ENCODE measurements at places on chromosomes 16 and 17.

GRCh38 chr17:55163408-55163807 is 101.4 kb upstream of the HLF start:
- no peak for DNase-seq

DNA sequence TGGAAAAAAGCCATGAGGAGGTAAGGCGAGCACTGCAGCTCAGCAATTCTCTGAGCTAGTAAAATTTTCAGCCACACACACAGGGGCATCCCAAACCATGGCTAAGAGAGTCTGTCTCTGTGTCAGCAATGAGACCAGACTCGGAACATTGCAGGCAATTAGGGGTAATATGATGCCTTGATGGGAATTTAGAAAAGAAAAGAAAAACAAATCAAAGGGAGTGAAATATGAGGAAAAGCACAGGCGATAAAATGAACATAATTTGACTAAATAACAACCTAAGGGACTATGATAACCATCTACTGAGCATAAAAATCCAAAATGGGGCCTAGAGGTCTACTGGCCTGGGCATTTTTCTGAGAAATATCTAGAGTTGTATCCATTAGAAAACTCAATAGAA is 546.0 kb upstream of the PSMD7 start:
- no peak for DNase-seq

GRCh38 chr17:11241611-11242226 is 706 bp downstream of the SHISA6 start:
- DNase-seq: peak; percentile 63

GRCh38 chr16:80274576-80275191 is 266.1 kb upstream of the DYNLRB2 start:
- no peak for DNase-seq

- DNase-seq: no peak
Observed at GRCh38 chr16:83308414-83308813, 499.4 kb upstream of the HSBP1 start.

- DNase-seq: no peak
Observed at GRCh38 chr16:53457670-53458069, 23.4 kb downstream of the RBL2 start.

DNA sequence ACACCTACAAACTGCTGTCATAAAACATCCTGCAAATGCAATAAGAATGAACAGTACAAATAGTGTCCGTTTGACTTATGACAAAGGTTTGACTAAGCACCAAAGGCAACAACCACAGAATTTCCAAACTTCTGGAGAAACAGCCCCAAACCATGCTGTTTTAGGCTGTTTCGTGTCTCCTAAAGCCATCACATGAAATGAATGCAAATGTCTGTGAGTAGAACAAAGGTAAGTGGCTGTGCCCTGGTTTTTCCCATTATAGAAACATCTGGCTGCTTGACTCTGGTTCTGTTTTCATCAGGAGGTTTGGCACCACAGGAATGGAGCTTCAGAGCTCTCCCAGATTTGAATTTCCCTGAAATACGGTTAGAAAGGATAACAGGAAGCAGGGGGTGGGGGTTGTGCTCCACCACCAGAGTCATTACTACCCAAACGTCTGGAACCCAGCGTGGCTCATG is 4.6 kb upstream of the EMP2 start:
- no peak for DNase-seq

DNA sequence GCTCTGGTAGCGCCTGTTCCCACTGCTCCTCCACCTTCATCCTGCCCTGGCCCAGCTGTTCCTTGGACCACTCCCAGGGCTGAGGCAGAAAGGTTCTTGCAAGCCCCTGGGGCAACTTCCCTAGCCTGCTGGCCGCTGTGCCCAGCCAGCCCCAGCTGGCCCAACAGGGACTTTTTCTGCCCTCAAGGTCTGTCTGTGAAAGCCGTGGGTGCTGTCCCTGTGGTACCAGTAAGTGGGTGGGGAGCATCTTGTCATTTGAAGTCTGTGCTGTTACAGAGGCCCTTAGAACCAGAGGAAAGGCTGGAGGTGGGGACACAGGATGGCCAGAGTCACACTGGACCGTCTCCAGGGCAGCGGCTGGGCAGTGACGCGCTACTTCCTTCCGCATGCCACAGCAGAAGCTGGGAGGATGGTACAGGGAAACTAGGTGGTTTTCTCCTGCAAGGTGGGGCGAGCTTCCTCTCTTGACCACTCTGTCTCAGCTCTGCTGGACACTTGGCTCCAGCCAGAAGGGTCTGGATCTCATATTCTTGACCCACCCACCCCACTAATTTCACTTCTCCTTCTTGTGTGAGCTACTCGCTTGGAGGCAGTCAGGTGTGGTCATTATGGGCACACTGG is 87.8 kb downstream of the PLCG2 start:
- DNase-seq: no peak

GRCh38 chr17:41061964-41062363 is 2.0 kb upstream of the KRTAP2-3 start:
- no peak for DNase-seq

- DNase-seq: no peak
Observed at GRCh38 chr17:58985367-58985766, 121.3 kb downstream of the TRIM37 start.

GRCh38 chr17:74177018-74177450 is 26.4 kb upstream of the RPL38 start:
- no peak for DNase-seq

GRCh38 chr17:77441940-77442339 is 301.2 kb downstream of the SEC14L1 start:
- DNase-seq: no peak

DNA sequence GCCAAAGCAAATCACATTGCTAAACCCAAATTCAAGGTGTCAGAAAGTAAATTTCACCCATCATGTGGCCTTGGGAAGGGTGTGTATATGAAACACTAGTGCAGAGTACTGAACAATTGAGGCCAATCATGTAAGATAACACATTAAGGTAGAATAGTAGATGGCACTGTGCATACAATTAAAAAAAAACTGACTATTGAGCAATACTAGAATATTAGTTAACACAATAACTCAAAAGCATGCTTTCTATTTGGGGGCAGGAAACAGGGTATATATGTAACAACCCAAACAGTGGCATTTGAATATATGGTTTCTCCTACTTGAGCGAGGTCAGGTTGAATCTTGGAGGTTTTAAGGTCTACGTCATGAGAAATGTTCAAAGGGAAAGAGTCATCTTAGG is 63.0 kb upstream of the DYNLRB2 start:
- no peak for DNase-seq

DNA sequence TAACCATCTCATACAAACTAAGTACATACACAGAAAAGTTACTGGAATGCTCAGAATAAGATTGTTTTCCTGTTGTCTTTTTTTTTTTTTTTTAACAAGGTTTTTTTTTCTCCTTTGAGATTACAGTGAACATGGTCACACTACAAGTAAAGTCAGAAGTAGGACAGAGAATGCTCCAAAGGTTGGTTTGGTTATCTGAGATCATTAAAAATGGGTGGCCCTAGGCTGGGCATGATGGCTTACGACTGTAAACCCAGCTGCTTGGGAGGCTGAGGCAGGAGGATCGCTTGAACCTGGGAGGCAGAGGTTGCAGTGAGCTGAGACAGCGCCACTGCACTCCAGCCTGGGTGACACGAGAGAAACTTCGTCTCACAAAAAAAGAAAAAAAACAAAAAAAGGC is 6.9 kb upstream of the ST6GALNAC1 start:
- DNase-seq: no peak

DNA sequence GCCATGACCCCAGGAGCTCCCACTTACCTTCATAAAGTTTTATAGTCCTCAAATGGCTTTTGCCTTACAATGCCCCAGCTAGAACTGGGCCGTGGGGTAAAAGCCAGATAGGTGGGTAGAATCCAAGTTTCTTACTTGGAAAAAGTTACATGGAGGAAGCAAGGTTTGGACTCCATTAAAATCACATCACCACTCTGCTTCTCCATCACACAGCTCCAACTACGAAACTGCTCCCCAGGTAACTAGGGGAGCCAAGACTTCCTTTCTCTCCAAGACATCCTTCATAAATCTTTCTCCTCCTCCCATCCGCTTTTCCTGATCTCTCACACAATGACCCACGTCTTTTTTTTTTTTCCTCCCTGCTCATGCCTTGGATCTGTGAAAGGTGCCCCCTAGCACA is 130.8 kb upstream of the RCVRN start:
- no peak for DNase-seq

DNA sequence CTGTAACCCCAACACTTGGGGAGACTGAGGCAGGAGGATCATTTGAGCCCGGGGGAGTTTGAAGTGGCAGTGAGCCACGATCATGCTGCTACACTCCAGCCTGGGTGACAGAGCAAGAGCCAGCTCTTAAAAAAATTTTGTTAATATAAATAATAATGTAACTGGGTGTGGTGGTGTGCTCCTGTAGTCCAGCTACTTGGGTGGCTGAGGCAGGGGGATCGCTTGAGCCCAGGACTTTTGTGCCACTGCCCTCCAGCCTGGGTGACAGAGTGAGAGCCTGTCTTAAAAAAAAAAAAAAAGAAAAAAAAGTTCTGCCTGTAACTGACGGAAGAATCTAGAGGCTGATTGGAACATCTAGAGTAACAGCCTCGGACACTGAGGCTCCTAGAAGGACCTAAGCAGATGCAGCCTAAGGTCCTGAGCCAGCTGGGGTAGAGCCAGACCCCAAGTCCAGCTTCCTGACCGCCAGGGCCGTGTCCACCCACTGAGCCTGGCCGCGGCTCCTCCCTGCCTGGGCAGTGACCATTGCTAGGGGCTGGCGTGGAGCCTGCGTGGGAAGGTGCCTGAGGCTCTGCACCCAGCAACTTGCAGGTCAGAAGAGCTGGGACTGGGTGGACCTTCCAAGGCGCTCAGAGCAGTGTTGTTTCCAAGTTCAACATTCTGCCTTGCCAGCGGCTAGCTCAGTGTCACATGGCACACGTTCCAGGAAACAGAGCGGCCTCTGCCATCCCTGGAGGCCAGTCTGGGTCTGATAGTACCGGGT is 209.4 kb upstream of the CIBAR2 start:
- no peak for DNase-seq

DNA sequence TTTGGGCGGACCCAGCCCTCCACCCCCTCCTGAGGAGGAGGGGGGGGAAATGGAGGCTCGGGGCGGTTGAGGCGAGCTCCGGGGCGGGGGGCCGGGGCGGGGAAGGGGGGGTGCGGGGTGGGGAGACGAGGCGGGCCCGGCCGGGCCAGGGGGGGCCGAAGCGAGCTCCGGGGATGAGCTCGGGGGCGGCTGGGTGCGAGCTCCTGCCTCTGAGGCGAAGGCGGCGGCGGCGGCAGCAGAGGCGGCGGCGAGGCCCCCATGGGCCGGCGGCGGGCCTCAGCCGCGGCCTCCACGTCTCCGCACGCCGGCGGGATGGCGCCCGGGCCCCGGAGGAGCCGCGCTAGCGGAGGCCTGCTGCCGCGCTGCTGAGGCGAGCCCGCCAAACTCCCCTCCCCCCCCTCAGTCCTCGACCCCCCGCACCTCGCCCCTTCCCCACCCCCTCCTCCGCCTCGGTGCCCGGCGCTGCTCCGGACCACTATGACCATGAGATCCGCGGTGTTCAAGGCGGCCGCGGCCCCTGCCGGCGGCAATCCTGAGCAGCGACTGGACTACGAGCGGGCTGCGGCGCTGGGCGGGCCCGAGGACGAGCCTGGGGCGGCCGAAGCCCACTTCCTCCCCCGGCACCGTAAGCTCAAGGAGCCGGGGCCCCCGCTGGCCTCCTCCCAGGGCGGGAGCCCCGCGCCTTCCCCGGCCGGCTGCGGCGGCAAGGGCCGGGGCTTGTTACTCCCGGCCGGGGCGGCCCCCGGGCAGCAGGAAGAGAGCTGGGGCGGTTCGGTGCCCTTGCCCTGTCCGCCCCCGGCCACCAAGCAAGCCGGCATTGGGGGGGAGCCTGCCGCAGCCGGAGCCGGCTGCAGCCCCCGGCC is 596 bp downstream of the MSL1 start:
- DNase-seq: peak; percentile 66

Measured in H1 (cell line).